HT-29 (cell line): ENCODE measurements at places on chromosomes 1 and 21.

DNA sequence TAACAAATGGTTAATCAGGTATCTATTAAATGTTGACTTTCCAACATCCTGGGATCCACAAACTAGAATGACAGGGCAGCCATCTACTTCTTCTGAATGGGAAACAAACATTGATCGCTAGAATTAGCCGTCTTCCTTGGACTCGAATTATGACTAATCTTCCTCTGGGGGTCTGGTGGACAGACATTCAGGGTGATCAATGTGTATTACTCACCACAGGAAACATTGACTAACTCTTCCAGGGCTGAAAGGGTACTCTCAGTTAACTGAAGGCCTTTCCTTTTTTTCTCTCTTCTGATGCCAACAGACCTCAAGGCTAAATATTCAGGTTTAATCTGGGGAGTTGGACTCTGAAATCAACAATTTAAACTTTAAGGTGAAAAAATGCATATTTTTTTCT lies 9.5 kb downstream of the NOL9 start:
- DNase-seq, result no peak

GRCh38 chr1:44220755-44221154 lies 7.5 kb downstream of the DMAP1 start:
- DNase-seq, result no peak

DNA sequence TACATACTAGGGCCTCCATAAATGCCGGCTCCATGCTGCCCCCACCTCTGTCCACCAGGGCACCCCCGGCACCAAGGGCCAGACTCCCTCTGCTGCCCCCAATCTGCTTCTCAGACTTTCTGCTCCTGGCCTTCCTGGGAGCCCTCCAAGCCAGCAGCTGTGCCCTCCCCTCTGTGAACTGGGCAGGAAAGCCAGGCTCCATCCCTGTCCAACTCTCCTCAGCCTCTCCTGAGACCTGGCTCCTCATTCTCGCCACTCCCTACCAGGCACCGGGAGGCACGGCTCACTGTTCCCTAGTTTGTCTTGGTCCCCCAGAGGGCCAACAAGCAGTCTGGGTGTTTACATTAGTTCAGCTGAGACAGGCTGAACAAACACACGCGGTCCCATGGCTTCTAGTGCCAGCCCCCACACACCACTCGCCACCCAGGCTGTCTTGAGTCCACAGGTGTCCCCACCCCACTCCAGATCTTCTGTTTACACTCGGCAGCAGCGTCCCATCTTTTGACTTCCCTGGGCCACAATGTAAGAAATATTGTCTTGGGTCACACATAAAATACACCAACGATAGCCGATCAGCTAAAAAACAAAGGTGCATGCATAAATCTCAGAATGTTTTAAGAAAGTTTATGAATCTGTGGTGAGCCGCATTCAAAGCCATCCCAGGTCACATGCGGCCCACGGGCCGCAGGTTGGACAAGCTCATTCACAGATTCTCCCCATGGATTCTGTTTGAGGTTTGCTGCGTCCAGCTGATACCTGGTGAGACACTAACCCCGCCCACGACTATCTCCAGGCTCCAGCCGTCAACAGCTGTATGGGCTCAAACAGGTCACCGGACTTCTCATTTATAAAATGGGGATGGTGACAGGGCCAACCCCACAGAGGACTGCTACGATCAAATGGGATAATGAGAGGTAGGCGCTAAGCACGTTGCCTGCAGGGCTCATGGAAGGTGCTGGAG lies 29.5 kb upstream of the ECE1 start:
- no peak for DNase-seq

- no peak for DNase-seq
Measured at GRCh38 chr1:112506306-112506705, 2.5 kb upstream of the WNT2B start.

GRCh38 chr1:206734499-206735142 lies 36.0 kb upstream of the IL19 start:
- peak; percentile 54 for DNase-seq

DNA sequence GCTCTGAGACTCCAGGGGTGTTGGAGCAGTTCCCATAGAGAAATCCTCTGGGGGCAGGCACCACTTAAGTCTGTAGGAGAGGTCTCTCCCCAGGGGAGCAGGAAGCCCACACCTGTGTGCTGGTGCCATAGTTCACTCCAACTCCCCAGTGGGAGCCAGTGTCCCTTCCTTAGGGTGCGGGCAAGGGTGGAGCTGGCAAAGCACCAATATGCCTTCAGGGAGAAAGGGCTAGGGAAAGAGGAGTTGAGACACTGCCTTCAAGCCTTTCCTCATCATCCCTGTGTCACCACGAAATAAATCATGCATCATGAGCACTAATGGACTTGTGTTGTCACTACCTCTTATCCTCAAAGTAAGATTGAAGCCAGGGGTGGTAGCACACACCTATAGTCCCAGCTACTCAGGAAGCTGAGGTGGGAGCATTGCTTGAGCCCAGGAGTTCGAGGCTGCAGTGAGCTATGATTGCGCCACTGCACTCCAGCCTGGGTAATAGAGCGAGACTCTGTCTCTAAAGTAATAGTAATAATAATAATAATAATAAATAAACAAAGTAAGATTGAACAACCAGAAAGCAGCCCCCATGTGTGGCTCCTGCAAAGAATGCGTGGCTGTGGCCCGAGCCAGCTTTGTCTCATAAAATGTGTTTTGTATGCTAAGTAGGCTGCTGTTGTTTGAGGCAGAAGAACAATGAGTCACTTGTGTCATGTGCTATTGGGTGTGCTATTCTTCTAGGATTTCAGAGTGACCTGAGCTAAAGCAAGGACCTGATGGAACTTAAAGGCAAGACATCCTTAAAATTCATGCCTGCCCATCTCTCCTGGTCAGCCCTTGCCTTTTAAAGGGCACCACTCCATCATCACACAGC lies 6.7 kb upstream of the TIE1 start:
- DNase-seq, result peak; percentile 39

DNA sequence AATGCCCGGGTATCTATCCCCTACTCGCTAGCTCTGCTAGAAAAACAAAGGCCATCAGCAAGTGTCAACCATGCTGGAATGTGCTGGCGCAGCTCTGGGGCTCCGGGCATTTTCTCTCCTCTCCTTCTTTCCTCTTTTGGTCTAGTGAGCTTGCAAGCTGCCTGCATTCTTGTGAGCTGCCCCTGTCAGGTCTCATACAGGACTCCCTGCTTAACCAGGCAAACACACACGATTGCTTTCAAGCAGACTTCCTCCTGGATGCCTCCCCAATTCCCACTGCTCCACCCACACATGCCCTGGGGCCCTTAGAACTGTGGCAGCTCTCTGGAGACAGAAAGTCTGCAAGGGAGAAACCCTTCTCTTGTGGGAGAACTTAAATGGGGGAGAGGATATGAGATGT lies 35.7 kb upstream of the SUCO start:
- no peak for DNase-seq
